Osteocyte (in vitro differentiated cells): ENCODE measurements at places on chromosomes 7 and 10. TPM values are rescaled to one million over a fixed set of nuclear protein-coding genes. Genes with fewer than 3 reads are reported as not detected.

HOXA6 gene
- not detected in 2 replicates for total RNA-seq

ERVW-1 gene
- not detected in 2 replicates for total RNA-seq

MYOZ1 gene
- 0.59 and 0.78 TPM in 2 replicates for total RNA-seq

HOXA4 gene
- not detected in 2 replicates for total RNA-seq

CYP3A4 gene
- total RNA-seq, result not detected in 2 replicates
